ENCODE measurements at places on chromosomes 3 and 15.
A peak's percentile ranks its signal among the peaks of the same experiment; 100 is the strongest.

GRCh38 chr15:75930866-75931265 is 27.2 kb downstream of the FBXO22 start:
- no peak for DNase-seq
- H3K36me3 ChIP-seq = no peaks in the 10 kb centered on the region
- H3K4me3 ChIP-seq = no peak overlapping the region
- no peak overlapping the region for H3K27ac ChIP-seq

DNA sequence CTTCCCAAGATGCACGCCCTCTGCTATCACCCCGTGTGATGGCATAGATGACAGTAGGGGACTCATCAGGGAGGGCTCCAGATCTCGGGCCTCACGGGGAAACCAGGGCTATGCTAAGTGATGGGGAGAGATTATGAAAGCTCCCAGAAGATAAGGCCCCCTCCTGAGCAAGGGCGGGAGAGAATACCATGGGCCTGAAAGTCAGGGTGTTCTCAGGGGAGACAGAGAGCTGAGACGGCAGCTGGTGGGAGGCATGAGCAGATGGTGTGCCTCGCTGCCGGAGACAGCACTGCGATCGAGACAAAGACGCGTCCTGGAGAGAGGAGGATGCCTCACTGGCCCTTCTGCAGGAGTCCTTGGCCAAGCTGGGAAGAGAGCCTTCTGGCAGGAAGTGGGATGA is 106.5 kb upstream of the ADPGK start:
- H3K4me3 ChIP-seq = no peak overlapping the region
- no peaks in the 10 kb centered on the region for H3K36me3 ChIP-seq
- no peaks in the 10 kb centered on the region for H3K4me1 ChIP-seq
- no peaks in the 10 kb centered on the region for H3K27me3 ChIP-seq
- H3K27ac ChIP-seq = no peak overlapping the region
- DNase-seq = no peak

DNA sequence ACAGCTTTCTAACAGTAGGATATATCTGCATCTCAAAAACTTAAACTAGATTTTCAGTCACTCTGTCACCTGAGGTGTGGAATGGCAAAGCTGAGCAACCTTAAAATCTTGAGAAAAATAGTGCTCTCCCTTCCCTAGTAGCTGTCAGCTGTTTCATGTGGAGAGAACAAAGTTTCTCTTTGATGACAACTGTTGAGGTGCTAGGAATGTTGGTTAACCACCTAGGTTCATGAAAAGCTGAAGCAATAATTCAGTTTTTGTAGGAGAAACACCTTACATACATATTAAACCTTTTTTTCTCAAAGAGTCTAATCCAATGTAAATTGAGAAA is 40.8 kb downstream of the TCF12 start:
- H3K27ac ChIP-seq = no peak overlapping the region
- DNase-seq = no peak
- H3K36me3 ChIP-seq = no peaks in the 10 kb centered on the region
- H3K27me3 ChIP-seq = no peaks in the 10 kb centered on the region
- H3K4me3 ChIP-seq = no peak overlapping the region

DNA sequence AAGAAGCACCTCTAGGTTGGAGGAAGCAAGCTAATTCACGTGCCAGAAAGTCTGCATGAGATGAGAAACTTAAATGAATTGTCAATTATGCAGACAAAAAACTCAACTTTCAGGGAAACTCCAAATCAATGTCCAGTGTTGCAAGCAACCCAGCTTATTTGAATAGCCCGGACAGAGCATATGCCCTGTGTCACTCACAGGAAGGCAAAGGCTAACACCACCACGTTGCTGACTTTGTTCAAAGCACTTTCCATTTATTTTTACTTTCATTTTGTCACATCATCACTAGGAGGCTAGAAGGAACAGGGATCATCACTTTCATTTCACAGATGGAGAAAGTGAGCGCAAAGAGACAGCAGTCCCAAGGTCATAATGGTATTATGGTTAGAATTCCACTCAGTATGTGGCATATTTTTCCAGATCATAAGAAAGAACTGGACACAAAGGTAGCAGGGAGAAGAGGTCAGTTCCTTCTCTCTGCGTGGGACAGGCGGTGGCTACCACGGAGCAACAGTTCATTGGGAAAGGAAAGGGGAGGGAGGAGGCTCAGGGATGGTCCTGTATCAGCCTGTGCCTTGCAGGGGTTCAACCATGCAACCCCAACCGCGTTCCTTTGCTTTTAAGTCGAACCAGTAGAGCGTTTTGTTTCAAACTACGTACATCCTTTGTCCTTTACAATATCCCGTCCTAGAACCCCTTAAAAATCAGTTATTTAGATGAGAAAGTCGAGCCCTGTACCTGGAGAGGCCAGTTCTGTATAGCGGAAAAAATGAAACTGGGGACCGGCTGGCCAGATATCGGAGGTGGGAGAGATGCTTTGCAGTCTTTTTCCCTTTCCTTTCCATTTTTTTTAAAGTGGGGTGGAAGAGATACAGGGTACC is 1.1 kb downstream of the HEG1 start:
- peak overlapping the region; percentile 88 for H3K27ac ChIP-seq
- peaks cover 16% of the 10 kb centered on the region for H3K4me1 ChIP-seq
- H3K36me3 ChIP-seq = no peaks in the 10 kb centered on the region
- peak; percentile 70 for DNase-seq
- no peaks in the 10 kb centered on the region for H3K27me3 ChIP-seq

- H3K27me3 ChIP-seq = no peaks in the 10 kb centered on the region
- DNase-seq = no peak
- H3K27ac ChIP-seq = no peak overlapping the region
- no peaks in the 10 kb centered on the region for H3K4me1 ChIP-seq
Observed at GRCh38 chr3:2735392-2735894, 374.7 kb downstream of the IL5RA start.

GRCh38 chr3:15064299-15064834 is 748 bp downstream of the MRPS25 start:
- peak overlapping the region; percentile 90 for H3K27ac ChIP-seq
- H3K36me3 ChIP-seq = no peaks in the 10 kb centered on the region
- peak overlapping the region; percentile 82 for H3K4me3 ChIP-seq
- peaks cover 9% of the 10 kb centered on the region for H3K4me1 ChIP-seq
- no peaks in the 10 kb centered on the region for H3K27me3 ChIP-seq

DNA sequence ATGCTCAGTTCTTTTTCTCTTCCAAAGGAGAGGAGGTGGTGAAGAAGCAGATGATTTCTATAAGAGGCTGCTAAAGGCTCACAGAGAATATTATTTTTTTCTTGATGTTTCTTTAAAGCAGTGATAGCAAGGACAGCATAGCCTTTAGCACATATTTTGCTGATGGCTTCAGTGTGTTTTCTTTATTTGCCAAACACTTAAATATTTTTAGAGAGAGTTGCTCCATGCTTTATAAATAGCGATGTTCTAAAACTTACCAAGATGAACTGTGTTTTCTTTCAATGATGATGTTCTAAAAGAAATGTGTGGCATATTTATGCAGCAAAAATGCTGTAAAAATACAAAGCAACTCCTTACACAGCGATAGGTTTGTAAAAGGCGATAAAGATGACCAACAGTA is 11.8 kb upstream of the KCNAB1 start:
- no peak overlapping the region for H3K4me3 ChIP-seq
- H3K4me1 ChIP-seq = no peaks in the 10 kb centered on the region
- no peaks in the 10 kb centered on the region for H3K36me3 ChIP-seq
- no peaks in the 10 kb centered on the region for H3K27me3 ChIP-seq
- DNase-seq = no peak

DNA sequence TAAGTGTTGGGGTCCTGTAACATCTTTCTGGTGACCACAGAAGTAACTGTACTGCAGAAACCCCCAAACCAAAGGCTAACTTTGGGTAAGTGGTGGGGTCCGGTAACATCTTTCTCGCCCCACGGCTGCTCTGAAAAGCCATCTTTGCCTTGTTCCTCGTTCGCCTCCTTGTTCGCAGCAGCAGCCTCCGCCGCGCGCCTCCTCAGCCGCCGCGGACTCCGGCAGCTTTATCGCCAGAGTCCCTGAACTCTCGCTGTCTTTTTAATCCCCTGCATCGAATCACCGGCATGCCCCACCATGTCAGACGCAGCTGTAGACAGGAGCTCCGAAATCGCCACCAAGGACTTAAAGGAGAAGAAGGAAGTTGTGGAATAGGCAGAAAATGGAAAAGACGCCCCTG is 316.8 kb downstream of the TUSC7 start:
- no peak overlapping the region for H3K27ac ChIP-seq
- no peak for DNase-seq
- no peaks in the 10 kb centered on the region for H3K4me1 ChIP-seq
- no peak overlapping the region for H3K4me3 ChIP-seq
- H3K36me3 ChIP-seq = no peaks in the 10 kb centered on the region
- H3K27me3 ChIP-seq = no peaks in the 10 kb centered on the region

DNA sequence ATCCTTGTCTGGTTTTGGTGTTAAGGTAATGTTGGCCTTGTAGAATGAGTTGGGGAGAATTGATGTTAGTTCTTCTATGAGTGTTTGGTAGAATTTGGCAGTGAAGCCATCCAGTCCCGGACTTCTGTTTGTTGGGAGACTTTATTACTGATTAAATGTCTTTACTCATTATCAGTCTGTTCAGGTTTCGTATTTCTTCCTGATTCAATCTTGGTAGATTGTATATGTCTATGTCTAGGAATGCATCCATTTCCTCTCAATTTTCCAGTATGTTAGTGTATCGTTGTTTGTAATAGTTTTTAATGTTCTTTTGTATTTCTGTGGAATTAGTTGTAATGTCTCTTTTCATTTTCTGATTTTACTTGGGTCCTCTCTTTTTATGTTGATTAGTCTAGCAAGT is 39.4 kb downstream of the NCK1 start:
- no peak overlapping the region for H3K27ac ChIP-seq
- H3K36me3 ChIP-seq = no peaks in the 10 kb centered on the region
- DNase-seq = no peak
- H3K27me3 ChIP-seq = no peaks in the 10 kb centered on the region

DNA sequence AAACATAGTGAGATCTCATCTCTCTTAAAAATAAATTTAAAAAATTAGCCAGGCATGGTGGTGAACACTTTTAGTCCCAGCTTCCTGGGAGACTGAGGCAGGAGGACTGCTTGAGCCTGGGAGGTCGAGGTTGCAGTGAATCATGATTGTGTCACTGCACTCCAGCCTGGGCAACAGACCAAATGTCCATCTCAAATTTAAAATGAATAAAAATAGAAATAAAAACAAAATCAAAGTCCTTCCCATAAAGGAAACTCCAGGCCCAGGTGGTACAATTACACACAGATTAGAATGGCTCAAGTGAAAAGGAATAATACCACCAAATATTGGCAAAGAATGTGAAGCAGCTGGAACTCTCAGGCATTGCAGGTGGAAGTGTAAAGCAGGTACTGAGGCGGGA is 19.3 kb upstream of the ATP10A start:
- H3K36me3 ChIP-seq = no peaks in the 10 kb centered on the region
- no peaks in the 10 kb centered on the region for H3K4me1 ChIP-seq
- H3K27ac ChIP-seq = no peak overlapping the region
- H3K4me3 ChIP-seq = no peak overlapping the region

GRCh38 chr3:72628065-72628464 is 220.2 kb downstream of the SHQ1 start:
- H3K27me3 ChIP-seq = no peaks in the 10 kb centered on the region
- no peaks in the 10 kb centered on the region for H3K4me1 ChIP-seq
- H3K27ac ChIP-seq = no peak overlapping the region
- no peak for DNase-seq

DNA sequence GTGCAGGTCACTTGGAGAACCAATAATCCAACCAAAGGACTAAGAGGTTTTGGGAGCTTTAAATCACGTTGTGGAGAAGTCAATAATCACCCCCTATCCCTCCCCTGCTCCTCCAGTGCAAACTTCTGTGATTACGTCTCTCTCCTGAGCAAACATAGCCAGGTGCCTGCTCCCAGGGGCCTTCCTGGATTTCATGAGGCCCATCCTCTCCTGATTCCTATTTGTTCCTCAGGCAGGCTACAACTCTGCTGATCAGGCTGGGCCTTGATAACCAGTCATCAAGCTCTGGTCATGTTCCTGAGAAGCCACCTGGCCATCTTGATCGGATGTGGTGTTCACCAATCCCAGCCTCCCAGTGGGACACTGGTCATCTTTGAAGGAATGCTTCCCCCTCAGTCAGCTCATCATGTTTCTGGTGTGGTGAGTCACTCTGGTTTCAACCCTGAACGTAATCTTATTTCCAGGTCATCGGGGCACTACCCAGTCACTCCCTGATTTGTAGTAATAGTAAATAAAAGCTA is 2.9 kb upstream of the ZNF710 start:
- H3K27me3 ChIP-seq = no peaks in the 10 kb centered on the region
- peaks cover 9% of the 10 kb centered on the region for H3K4me1 ChIP-seq
- H3K36me3 ChIP-seq = no peaks in the 10 kb centered on the region
- no peak for DNase-seq
- H3K4me3 ChIP-seq = no peak overlapping the region
- H3K27ac ChIP-seq = peak overlapping the region; percentile 17

DNA sequence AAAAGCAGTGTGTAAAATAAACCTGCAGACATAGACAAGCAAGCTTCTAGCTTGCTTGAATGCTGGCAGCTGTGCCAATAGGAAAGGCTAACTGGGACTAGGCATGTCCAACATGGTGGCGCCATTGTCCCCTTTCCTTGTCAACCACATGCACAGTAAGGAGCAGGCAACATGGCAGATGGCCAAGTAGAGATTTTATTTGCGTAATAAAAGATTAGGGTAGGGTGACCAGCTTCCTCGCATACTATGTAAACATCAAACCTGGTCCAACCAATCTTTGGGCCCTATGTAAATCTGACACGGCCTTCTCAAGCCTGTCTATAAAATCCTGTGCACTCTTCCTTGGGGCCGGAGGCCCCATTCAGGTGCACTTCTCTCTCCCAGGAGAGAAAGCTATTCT is 575.4 kb upstream of the GOLIM4 start:
- no peaks in the 10 kb centered on the region for H3K27me3 ChIP-seq
- no peak overlapping the region for H3K4me3 ChIP-seq
- no peak for DNase-seq

DNA sequence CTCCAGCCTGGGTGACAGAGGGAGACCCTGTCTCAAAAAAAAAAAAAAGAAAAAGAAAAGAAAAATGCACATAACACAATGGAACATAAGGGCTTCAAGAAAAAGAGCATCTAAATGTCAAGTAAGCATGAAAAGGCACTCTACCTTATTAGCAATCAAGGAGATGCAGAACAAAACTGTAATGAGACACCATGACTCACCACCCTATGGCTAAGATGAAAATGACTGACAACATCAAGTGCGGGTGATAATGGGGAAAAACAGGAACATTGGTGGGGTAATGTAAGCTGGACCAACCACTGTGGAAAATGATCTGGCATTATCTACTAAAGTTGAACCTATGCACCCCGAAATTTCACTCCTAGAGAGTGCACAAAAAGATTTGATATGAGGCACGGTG is 19.6 kb upstream of the NSMCE3 start:
- H3K4me3 ChIP-seq = no peak overlapping the region
- no peaks in the 10 kb centered on the region for H3K27me3 ChIP-seq
- H3K36me3 ChIP-seq = no peaks in the 10 kb centered on the region
- no peak for DNase-seq

DNA sequence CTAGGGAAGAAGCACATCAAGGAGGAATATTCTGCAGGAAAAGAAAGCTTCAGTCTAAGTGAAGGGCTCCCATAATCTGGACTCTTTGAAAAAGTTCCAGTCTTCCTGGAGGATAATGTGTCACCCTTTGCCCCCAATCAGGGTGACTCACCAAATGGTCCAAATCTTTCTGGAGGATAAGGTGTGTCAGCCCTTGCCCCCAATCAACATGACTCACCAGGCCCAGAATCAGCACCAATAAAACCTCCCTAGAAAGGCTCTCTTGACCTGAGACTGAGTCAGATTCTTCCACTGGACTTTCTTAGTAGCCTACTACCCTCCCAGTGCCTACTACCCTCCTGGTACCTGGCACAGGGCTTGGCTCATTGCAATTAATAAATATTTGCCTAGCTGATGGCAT is 9.5 kb upstream of the ARL14 start:
- no peaks in the 10 kb centered on the region for H3K36me3 ChIP-seq
- DNase-seq = peak; percentile 31
- no peaks in the 10 kb centered on the region for H3K27me3 ChIP-seq
- H3K27ac ChIP-seq = no peak overlapping the region
- H3K4me3 ChIP-seq = no peak overlapping the region

All from right lobe of liver (tissue), 6 donors.